ENCODE measurements at places on chromosomes 7 and 10. TPM values are rescaled to one million over a fixed set of nuclear protein-coding genes. Genes with fewer than 3 reads are reported as not detected.

The IFIT3 gene
- 8.6 TPM for total RNA-seq

The FEZF1 gene
- total RNA-seq: not detected

The WEE2 gene
- total RNA-seq: not detected

The NODAL gene
- total RNA-seq: not detected

The FAM241B gene
- 3.7 TPM for total RNA-seq

The CLCN1 gene
- not detected for total RNA-seq

The CFAP43 gene
- not detected for total RNA-seq
